Activated CD8-positive, alpha-beta memory T cell treated with anti-CD3 and anti-CD28 coated beads, Interleukin-2, amount 50 U/mL, for 4 hours (primary cell): ENCODE measurements at places on chromosomes 1 and 21.

DNA sequence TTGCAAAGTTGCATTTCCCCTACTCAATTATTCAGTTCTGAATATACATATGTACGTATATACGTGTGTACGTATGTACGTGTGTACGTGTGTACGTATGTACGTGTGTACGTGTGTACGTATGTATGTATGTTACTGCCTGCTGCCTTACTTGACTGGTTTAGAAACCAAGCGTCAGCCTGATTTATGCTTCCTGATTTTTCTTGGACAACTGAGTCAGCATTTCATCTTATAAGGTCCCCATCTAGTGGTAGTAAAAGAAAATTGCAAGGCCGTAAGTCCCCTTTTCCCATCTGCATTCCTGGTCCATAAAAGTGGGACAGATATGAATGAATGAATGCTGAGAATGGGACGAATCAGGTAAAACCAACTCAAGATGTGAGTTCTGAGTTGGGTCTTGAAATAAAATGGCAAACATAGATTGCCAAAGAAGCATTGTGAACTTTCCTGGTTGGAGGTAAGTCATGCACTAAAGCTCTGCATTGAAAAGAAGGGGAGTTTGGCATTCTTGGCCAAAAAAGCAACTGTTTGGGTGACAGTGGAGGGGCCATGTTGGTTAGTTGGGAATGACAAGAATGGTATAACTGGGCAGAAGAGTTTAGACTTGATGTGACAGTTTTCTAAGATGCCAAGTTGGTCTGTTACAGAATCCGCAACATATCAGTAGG lies 76.4 kb upstream of the DNAH14 start:
- DNase-seq = no peak

DNA sequence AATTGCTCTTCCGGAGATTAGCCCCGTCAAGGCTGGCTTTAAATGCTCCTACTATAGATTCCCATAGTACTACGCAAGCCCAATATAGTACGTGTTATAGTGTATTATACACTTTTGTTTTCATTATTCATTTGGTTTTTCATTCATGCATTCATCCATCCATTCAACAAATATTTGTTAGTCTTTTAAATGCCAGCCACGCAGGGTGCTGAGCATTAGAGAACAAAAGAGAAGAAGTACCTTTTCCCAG lies 513 bp upstream of the RAB3GAP2 start:
- no peak for DNase-seq

GRCh38 chr1:30804352-30804751 lies 46.8 kb upstream of the LAPTM5 start:
- DNase-seq = no peak

- DNase-seq = no peak
Observed at GRCh38 chr1:207256869-207257268, 64.6 kb upstream of the CD55 start.

- no peak for DNase-seq
Observed at GRCh38 chr1:204788470-204788869, 82.2 kb upstream of the NFASC start.

DNA sequence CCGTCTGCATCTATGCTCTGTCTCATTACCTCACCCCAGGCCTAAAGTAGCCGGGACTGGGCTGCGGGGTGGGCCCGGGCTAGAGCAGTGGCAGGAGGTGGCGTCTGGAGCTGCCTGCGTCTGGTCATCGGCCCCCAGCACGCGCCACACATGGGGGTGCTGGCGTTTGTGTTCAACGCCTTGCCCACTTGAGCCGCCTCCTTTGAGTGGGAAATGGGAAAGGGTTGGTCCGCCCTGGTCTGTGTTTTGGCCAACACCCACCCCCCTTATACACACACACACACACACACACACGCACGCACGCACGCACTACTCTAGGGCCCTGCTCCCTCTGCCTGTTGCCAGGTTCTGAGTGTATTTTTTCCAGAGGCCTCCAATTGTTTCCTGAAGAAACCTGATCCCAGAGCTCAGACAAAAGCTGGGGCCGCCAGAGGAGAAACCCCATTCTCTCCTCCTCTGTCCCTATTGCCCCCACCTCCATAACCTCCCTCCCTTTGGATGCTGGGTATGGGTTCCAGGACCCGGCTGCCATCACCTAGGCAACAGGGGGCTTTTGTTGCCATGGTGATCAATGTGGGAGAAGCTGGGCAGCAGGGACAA lies 10.1 kb downstream of the VANGL2 start:
- DNase-seq = no peak

DNA sequence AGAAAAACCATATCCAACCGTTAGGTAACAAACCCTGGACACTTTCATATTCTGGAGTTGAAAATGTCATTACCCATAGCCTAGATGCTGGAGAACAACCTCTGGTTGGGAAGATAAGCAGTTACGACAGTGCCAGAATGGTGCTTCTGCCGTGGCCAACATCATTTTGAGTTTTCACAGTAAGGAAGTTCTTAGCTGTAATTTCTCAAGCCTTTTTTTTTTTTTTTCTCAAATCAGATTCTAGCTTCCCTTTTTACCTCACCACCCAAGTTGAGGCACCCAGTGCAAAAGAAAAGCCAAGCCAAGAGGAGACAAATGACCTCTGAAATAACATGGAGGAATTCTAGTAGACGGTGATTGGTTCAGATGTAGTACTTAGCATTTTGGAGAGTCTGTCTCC lies 21.8 kb downstream of the PPT1 start:
- DNase-seq = no peak

GRCh38 chr1:226063224-226063976 lies 884 bp downstream of the H3-3A start:
- peak; percentile 34 for DNase-seq

GRCh38 chr1:241848686-241849344 lies 811 bp downstream of the EXO1 start:
- DNase-seq = no peak

DNA sequence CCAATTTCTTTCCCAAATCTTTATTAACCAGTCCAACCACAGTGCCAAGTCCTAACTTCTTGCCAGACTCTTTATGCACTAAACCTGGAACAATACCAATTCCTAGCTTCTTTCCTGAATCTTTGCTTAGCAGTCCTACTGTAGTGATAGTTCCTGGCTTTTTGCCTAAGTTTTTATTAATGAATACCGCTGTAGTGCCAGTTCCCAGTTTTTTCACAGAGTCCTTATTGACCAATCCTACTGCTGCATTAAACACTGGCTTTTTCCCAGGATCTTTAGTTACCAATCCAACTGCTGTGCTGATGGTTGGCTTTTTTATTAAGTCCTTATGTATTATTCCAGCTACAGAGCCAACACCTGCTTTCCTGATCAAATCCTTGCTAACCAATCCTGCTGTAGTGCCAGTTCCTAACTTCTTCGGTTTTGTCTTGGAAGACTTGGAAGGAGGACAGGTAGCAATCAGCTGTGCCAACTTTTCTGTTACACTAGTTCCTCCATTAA lies 80.8 kb downstream of the ASH1L start:
- no peak for DNase-seq

- DNase-seq = no peak
Observed at GRCh38 chr1:48214820-48215219, 7.7 kb upstream of the SLC5A9 start.

GRCh38 chr1:46005594-46005993 lies 126.8 kb downstream of the PIK3R3 start:
- no peak for DNase-seq

GRCh38 chr1:231632119-231632518 lies 5.5 kb downstream of the DISC1 start:
- DNase-seq = no peak
